ENCODE measurements at places on chromosomes 3 and 15. TPM values are rescaled to one million over a fixed set of nuclear protein-coding genes. Genes with fewer than 3 reads are reported as not detected.

SMARCC1 gene
- 58.4 TPM for total RNA-seq

SLC12A1 gene
- total RNA-seq: not detected

OXTR gene
- total RNA-seq: 0.95 TPM

SI gene
- total RNA-seq: not detected

MEX3B gene
- total RNA-seq: 0.72 TPM

KLHL24 gene
- 9.7 TPM for total RNA-seq

ADAMTS17 gene
- 0.36 TPM for total RNA-seq

DNA sequence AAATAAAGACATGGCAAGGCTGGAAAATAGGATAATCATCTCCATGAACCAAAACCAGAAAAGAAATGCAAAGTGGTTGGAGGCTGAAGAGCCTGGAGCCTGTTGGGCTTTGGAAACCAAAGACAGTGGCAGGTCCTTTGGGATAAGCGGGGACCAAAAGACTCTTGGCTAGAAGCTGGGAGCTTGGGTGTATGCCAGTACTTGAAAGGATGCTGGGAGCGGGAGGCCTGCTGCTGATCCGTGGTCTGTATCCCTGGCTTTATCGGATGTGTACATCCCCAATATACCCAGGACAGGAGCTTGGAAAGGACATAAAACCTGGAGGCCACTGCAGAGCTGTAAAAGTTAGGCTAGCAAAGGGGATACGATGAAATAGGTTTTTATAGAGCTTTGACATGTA lies 1.3 kb upstream of the CHRNB4 start:
- DNase-seq: no peak

GRCh38 chr3:102084704-102085103 lies 235.4 kb downstream of the NFKBIZ start:
- DNase-seq: no peak

DNA sequence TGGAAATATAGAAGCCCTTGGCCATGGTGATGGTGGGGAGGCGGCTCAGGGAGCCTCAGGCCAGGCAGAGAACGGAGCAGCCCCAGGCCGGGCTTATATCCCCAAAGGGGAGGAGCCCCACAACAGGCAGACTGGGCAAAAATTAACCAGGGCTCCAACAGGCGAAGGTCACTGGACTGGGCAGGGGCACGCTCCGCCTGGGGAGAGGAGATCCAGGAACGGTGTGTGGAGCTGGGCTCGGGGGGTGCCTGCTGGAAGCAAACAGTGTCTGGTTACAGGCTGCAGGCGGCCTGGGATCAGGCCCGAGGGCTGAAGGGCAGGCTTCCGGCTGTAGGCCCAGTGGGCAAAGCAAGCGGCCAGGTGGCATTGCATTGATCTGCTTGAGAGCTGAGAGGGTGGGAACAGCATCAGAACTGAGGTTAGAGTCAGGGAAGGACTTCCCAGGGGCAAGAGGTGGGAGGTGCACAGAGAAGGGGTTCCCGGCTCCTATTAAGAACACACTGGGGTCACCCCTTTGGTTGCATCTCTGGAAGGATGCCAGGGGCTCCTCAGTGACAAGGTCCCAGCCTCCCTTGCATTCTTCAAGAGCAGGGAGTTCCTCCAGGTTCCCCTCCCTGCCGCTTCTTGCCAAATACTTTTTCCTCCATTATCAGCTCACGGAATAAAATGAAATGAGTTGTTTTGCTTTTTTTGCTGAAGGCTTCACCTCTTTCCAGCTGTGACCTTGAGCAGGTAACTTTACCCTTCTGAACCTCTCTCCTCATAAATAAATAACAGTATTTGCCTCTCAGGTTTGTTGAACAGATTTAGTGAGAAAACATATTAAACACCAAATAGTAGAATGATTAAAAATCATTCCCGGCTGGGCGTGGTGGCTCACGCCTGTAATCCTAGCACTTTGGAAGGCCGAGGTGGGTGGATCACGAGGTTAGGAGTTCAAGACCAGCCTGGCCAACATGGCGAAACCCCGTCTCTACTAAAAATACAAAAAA lies 7.8 kb downstream of the ANPEP start:
- DNase-seq: peak; percentile 92

DNA sequence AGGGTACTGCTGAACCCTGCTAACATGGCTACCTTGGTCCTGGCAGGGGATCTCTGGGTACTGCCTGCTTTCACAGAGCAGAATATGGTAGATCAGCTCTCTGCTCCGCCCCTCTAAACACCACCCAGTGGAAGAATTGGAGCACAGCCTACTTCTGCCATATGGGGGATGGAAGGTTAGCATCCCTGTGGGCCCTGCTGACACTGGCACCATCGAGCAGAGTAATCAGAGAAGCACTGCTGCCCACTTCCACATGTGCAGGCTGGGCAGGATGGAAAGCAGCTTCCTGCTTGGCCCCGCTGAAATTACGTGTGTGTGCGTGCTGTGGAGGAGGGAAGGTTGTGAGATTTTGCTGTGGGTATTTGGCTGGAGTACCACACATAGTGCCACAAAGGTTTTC lies 24.8 kb downstream of the CCR1 start:
- no peak for DNase-seq

GRCh38 chr3:123818921-123819429 lies 65.2 kb downstream of the MYLK start:
- DNase-seq: peak; percentile 77

- peak; percentile 57 for DNase-seq
Observed at GRCh38 chr15:65638681-65639089, 16.9 kb downstream of the SLC24A1 start.

DNA sequence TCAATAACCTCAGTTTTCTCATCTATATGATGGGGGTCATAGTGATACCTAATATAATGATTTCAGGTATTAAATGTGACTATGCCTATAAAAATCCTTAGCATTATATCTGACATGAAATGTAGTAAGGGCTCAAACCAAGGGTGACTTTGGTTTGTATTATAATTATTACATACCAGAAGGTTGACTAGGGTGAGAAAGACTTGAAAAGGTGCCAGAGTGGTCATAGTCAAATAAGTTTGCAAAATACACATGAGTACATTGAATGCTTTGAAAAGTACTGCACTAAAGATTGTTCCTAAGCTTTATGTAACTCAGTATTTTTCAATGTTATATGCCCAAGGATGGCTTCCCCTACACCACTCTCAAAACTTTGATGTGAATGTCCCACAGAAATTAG lies 297.2 kb downstream of the ARPP21 start:
- no peak for DNase-seq

DNA sequence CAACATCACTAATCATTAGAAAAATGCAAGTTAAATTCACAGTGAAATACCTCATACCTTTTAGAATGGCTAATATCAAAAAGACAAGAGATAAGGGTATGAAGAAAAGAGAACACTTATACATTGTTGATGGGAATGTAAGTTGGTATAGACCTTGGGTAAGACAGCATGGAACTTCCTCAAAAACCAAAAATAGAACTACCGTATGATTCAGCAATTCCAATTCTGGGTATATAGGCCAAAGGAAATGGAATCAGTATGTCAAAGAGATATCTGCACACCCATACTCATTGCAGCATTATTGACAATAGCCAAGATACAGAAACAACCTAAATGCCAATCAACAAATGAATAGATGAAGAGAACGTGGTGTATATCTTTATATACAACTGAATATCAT lies 166.8 kb upstream of the LRRN1 start:
- DNase-seq: no peak

- no peak for DNase-seq
Observed at GRCh38 chr3:124845406-124845805, 41.8 kb downstream of the ITGB5 start.

DNA sequence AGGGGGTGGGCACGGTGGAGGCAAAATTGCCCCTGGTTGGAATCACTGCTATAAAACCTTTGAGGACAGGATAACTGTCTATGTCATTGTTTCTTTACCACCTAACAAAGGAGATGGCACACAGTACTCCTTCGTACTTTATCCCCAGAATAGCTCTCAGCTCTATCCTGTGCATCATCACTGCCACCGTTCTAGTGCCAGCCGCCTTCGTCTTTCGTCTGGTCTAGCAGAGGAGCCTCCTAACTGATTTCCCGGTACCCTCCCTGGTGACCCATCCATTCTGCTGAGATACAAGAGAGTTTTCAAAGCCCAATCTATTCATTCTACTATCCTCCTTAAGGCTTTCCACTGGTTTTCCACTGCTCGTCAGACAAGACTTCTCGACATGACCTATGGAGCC lies 67.9 kb upstream of the PRICKLE2 start:
- DNase-seq: no peak

- DNase-seq: no peak
Observed at GRCh38 chr15:58401991-58402649, 29.7 kb upstream of the LIPC start.

GRCh38 chr3:59839810-59840515 lies 790.1 kb upstream of the CFAP20DC start:
- DNase-seq: no peak

GRCh38 chr15:70478251-70478990 lies 284.9 kb downstream of the UACA start:
- DNase-seq: no peak

DNA sequence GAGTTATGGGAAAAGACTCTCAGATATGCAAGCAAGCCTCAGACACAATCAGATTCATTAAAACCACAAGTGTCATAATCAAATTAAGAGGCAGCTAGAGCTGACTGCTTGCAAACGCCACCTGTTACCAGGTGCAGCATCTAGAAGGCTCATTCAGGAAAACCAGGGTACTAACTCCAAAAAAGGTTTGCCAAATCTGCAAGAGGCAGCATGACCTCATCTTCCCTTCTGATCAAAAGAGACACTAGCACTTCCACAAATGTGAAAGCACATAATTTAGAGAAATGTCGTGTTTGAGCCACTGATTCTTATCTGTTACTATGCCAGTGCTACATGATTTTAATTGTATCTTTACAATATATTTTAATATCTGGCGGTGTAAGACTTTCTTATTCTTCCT lies 123.3 kb upstream of the NANOGP8 start:
- no peak for DNase-seq

GRCh38 chr15:75008221-75008625 lies 12.9 kb downstream of the SCAMP5 start:
- no peak for DNase-seq

DNA sequence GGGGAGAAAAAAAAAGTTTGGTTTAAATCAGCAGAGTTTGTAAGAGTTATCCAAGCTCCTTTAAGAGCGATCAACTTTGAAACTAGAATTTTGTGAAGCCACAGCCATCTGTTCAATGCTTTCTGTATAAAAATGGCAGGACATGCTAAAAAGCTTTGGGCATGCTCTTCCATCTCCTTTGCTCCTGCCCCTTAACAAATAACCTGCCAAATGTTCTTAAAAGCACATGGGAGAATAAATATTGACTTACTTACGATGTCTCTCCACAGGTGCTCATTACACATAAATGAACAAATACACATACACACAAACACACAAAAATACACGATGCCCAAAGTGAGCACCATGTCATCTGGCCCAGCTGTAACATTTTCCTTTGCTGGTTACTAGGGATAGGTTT lies 211.8 kb upstream of the DPH6 start:
- DNase-seq: no peak

DNA sequence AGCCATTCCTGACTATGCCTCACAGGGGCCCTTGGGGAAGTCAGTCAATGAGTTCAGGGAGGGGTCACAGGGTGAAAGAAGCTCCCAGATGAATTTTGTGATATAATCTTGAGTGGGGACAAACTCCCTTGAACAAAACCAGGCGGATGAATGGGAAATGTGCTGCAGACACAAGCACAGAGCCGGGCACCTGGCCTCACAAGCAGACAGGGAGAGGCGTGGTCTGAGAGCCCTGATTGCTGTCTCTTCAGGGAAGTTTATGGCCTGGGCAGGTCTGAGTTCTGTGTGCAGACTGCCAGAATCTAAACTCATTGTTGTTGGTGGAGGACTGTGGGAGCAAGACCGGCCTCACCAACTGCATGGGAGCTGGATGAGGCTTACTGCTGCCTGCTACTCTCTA lies 591.8 kb downstream of the EPHA3 start:
- no peak for DNase-seq

GRCh38 chr3:158718490-158719170 lies 13.6 kb downstream of the RARRES1 start:
- DNase-seq: no peak

DNA sequence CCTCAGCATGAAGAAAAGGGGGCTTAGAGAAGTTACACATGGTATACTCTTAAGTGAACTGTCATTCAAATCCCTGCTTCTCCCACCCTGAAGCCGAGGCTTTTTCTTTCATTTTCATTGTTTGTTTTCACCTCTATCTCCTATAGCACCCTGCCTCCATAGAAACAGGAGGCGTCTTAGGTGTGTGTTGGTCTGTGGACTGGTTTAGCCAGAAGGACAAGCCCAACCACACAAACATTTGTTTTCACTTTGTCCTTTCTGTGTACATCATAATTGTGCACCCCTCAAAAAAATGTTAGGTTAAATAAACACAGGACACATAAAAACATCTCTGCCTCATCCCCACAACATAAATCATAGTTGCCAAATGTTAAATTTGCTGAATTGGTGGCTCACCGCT lies 73.3 kb upstream of the UBE2E2 start:
- no peak for DNase-seq

DNA sequence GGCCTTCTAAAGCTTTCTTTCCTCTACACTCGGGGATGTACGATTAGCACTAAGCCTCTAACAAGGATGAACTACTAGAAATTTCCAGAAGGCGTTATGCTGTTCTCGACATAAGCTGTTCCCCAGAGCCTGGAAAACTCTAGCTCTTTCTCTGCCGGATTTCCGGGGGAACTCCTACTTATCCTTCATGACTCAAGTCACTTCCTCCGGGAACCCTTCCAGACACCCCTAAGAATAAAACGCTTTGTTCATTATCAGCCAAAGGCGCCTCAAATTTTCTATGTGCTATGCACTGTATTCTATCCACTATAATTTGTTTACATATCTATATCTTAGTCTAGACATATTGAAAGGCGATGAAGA lies 455 bp upstream of the SNAP23 start:
- peak; percentile 34 for DNase-seq

DNA sequence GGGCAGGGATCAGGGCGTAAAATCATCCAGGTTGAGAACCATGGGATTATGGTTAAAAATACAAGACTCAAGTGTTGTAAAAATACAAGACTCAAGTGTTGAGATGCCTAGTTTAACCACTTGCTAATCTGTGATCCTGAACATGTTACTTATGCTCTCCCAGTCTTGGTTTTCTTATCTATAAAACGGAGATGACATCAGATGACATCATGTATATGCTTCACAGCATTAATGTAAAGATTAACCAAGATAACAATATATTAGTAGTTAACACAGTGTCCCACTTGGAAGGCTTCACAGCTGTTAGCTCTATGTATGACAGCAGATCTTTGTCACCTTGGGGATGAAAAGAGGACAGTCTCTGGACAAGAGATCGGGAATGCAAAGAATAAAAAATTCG lies 96.2 kb downstream of the PRICKLE2 start:
- no peak for DNase-seq

DNA sequence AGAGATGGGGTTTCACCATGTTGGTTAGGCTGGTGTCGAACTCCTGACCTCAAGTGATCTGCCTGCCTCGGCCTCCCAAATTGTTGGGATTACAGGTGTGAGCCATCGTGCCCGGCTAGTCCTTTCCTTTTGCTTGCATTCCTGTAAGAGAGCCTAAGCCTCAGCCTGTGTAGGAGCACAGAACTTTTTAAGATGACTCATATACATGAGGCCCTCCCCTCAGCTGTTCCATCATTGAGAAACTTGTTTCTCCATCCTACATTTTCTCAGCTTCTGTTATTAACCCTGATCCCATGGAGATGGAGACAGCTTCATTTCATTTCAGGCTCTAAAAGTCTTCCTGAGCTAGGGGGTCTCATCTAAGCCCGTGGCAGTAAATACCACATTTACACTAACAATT lies 123.3 kb downstream of the PLOD2 start:
- no peak for DNase-seq

GRCh38 chr3:135447483-135447882 lies 518.0 kb upstream of the PPP2R3A start:
- DNase-seq: no peak

Measured in HepG2 (cell line).